CD4-positive, alpha-beta memory T cell (primary cell): ENCODE measurements at places on chromosomes 16 and 17.

DNA sequence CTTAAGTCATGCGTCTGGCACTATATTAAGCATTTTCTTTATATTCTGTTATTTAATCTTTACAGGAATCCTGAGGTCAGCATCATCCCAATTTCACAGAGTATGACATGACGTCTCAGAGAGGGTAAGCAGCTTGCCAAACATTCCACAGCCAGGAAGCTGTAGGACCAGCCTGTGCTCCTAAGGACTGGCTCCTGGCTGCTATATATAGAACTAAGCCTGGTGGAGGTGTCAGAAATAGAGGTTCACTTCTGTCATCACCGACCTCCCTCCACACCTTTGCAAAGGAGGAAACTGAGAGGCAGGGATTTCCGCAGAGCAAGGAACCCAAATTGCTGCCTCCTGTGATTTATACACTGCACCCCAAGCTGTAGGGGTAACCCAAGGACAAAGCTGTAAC, 37.9 kb upstream of the NDRG4 start:
- DNase-seq: no peak

- DNase-seq: no peak
Observed at GRCh38 chr16:56151621-56152020, 39.7 kb upstream of the GNAO1 start.

GRCh38 chr16:66706506-66706880, 9.9 kb upstream of the CMTM4 start:
- DNase-seq: no peak

DNA sequence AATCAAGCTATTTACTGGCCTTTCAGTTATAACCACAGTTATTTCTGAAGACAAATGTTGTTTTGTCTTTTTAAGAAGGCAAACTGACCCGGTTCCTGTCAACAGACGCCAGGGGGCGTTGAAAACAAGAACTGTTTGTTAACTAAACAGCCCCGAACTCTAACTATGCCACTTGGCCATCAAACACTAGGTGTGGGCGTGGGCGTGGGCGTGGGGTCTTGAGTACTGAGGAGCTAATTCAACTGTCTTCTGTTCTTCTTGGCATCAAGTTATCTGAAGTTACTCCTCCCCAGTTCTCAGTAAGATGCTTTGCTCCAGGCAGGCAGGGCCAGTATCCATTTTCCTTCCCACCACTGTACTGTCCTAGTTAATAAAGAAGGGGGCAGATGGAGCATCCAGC, 63.3 kb upstream of the MTMR4 start:
- peak; percentile 36 for DNase-seq

- no peak for DNase-seq
Observed at GRCh38 chr17:28807925-28808634, 34.5 kb downstream of the FAM222B start.

GRCh38 chr17:73867056-73867455, 222.8 kb upstream of the SDK2 start:
- no peak for DNase-seq
